Naive thymus-derived CD8-positive, alpha-beta T cell (primary cell): ENCODE measurements at places on chromosomes 1 and 21.
A peak's percentile ranks its signal among the peaks of the same experiment; 100 is the strongest.

DNA sequence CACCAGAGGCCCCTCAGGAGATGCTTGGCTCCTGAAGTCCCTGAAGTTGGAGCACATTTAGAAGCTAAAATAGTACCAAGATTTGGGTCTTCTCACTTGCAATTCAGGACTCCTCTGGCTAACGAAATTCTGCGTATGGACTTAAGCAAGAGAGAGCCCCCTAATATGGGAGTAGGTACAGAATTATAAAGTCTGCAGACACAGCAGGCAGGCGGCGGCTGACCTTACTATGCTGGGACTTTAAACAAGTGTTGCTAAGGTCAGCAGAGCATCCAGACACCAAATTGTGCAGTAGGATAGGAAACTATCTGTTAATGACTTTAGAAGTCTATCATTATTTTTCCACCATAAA is 104.5 kb upstream of the PDE4B start:
- no peaks in the 10 kb centered on the region for H3K36me3 ChIP-seq
- no peak overlapping the region for H3K4me3 ChIP-seq
- no peak overlapping the region for H3K27ac ChIP-seq
- no peak for DNase-seq
- peaks cover 37% of the 10 kb centered on the region for H3K27me3 ChIP-seq
- peaks cover 8% of the 10 kb centered on the region for H3K4me1 ChIP-seq

GRCh38 chr21:17391811-17392340 is 121.0 kb upstream of the CXADR start:
- peaks cover 5% of the 10 kb centered on the region for H3K27me3 ChIP-seq
- H3K4me1 ChIP-seq = no peaks in the 10 kb centered on the region
- H3K27ac ChIP-seq = no peak overlapping the region
- DNase-seq = no peak

DNA sequence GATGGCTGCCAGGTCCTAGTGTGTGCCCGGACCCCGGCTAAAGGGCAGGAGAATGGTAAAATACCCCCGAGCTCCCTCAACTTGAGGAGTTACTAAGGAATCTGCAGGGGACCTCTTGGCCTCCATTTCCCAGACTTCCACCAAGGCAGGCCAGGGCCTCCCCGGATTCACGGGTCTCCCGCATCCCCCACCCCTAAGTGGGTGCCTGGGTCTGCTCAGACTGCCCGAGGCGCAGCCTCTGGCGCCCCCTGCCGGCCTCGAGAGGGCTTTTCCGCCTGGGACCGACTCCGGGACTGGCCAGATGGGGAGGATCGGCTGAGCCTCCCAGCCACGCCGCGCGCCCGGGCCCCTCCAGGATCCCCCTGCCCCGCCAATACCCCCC is 1.7 kb downstream of the PLEKHG5 start:
- no peaks in the 10 kb centered on the region for H3K36me3 ChIP-seq
- H3K27ac ChIP-seq = no peak overlapping the region
- H3K4me3 ChIP-seq = peak overlapping the region; percentile 86
- peaks cover 34% of the 10 kb centered on the region for H3K4me1 ChIP-seq
- peak; percentile 76 for DNase-seq

GRCh38 chr1:4393191-4393590 is 261.2 kb upstream of the AJAP1 start:
- no peak for DNase-seq
- no peak overlapping the region for H3K4me3 ChIP-seq
- H3K36me3 ChIP-seq = peaks cover 16% of the 10 kb centered on the region
- H3K4me1 ChIP-seq = no peaks in the 10 kb centered on the region
- H3K27ac ChIP-seq = no peak overlapping the region

DNA sequence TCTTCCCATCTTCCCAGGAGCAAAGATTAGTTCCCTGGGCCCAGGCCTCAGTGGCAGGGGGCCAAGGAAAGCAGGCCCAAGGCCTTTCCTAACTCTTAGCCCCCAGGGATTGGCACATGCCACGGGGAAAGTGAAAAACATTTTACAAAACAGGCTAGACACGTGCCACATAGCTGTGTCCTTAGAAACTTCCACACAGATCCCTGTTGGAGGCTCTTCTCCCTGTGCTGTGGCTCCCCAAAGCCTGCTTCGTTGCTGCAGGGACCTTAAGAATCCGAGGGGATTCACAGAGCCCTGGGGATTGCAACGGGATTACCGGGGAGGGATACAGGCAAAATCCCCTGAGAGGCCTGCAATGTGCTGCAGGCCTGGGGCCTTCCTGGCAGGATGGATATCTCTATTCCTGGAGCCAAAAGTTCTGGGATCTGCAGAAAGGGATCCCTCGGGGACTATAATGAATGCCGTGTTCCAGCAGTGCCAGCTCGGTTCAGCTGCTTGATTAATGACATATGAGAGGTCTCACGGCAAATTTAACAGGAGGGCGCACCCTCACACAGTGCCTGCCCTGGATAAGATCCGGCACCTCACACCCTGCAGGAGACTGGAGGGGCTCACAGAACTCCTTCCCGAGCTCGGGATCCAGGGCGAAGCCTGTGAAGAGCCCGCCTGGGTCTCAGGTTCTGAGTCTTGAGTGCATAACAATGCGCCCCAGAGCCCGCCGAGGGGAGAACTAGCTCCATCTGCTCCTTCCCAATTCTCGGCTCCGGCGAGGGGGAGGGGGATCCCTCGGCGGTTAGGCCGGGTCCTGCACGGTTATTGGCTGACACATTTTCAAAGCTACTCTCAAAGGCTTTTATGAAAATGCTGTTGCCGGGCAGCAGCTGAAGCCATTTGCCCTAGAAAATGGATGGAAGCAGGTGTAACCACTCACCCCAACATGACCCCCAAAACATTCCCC is 15.3 kb upstream of the RGS8 start:
- H3K27me3 ChIP-seq = peaks cover 18% of the 10 kb centered on the region
- DNase-seq = no peak
- no peak overlapping the region for H3K4me3 ChIP-seq
- H3K27ac ChIP-seq = no peak overlapping the region
- no peaks in the 10 kb centered on the region for H3K4me1 ChIP-seq

- no peak overlapping the region for H3K27ac ChIP-seq
- no peak for DNase-seq
- H3K27me3 ChIP-seq = no peaks in the 10 kb centered on the region
- no peaks in the 10 kb centered on the region for H3K36me3 ChIP-seq
- H3K4me1 ChIP-seq = peaks cover 4% of the 10 kb centered on the region
These were observed 81.2 kb downstream of the ADCY10 start for GRCh38 chr1:167832693-167833092.

- no peaks in the 10 kb centered on the region for H3K36me3 ChIP-seq
- no peak overlapping the region for H3K27ac ChIP-seq
- H3K4me3 ChIP-seq = no peak overlapping the region
- H3K27me3 ChIP-seq = no peaks in the 10 kb centered on the region
- H3K4me1 ChIP-seq = peaks cover 6% of the 10 kb centered on the region
- DNase-seq = no peak
These were observed 43.3 kb downstream of the URB2 start for GRCh38 chr1:229669333-229669732.

- H3K36me3 ChIP-seq = peaks cover 26% of the 10 kb centered on the region
- H3K27me3 ChIP-seq = no peaks in the 10 kb centered on the region
- peaks cover 8% of the 10 kb centered on the region for H3K4me1 ChIP-seq
- H3K27ac ChIP-seq = no peak overlapping the region
- no peak for DNase-seq
- H3K4me3 ChIP-seq = no peak overlapping the region
These were observed 48.9 kb downstream of the HLCS start for GRCh38 chr21:36917471-36918158.

GRCh38 chr1:226510453-226510852 is 38.1 kb upstream of the STUM start:
- H3K36me3 ChIP-seq = no peaks in the 10 kb centered on the region
- DNase-seq = no peak
- no peak overlapping the region for H3K27ac ChIP-seq

- no peak overlapping the region for H3K4me3 ChIP-seq
- H3K27me3 ChIP-seq = peaks cover 16% of the 10 kb centered on the region
- H3K27ac ChIP-seq = no peak overlapping the region
- H3K36me3 ChIP-seq = no peaks in the 10 kb centered on the region
- H3K4me1 ChIP-seq = no peaks in the 10 kb centered on the region
- no peak for DNase-seq
These were observed 15.8 kb upstream of the CYB5R1 start for GRCh38 chr1:202982715-202983430.

GRCh38 chr1:151143986-151144385 is 2.4 kb downstream of the SEMA6C start:
- H3K4me3 ChIP-seq = no peak overlapping the region
- peaks cover 11% of the 10 kb centered on the region for H3K4me1 ChIP-seq
- no peaks in the 10 kb centered on the region for H3K36me3 ChIP-seq
- no peak for DNase-seq

DNA sequence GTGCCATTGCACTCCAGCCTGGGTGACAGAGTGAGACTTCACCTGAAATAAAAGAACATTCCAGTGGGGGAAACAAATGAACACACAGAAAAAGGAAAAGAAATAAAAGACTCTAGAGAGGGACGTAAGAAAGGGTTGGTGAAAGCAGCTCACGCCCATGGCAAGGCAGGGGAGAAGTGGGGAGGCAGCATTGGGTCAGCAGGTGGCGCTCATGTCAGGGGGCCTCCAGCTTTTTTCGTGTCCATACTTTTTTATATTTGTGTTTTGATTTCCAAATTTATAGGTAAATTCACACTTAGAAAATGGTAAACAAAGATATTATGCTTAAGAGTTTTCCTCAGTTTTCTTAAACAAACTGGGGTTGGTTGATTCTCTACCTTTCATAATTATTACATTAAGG is 45.5 kb downstream of the VPS13D start:
- DNase-seq = no peak
- no peaks in the 10 kb centered on the region for H3K27me3 ChIP-seq
- no peaks in the 10 kb centered on the region for H3K4me1 ChIP-seq
- no peak overlapping the region for H3K4me3 ChIP-seq
- no peak overlapping the region for H3K27ac ChIP-seq
- H3K36me3 ChIP-seq = peaks cover 88% of the 10 kb centered on the region

DNA sequence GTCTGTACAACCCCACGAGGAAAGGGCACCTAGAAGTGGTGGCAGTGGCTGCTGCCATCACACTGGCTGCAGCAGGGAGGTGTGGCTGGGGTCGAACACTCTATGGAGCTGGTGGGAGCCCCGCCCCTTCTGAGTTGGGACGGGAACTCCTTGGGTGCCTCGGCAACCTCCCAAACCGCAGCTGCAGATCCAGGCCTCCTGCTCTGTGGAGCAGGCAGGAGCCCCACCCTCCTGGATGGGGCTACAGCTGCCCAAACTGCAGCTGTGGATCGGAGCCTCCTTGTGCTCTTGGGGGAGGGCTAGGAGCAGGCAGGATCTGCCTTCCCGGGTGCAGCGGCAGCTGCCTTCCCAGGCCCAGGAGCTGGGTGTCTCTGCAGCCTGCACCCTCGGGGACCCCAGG is 38.9 kb upstream of the TARDBP start:
- no peaks in the 10 kb centered on the region for H3K27me3 ChIP-seq
- no peaks in the 10 kb centered on the region for H3K36me3 ChIP-seq
- H3K4me1 ChIP-seq = peaks cover under 1% of the 10 kb centered on the region
- no peak overlapping the region for H3K4me3 ChIP-seq
- H3K27ac ChIP-seq = no peak overlapping the region
- DNase-seq = no peak

GRCh38 chr1:205257735-205258134 is 30.0 kb downstream of the TMCC2 start:
- H3K36me3 ChIP-seq = no peaks in the 10 kb centered on the region
- H3K27ac ChIP-seq = no peak overlapping the region
- no peak overlapping the region for H3K4me3 ChIP-seq
- peaks cover 13% of the 10 kb centered on the region for H3K4me1 ChIP-seq

- peak overlapping the region; percentile 59 for H3K27ac ChIP-seq
- H3K36me3 ChIP-seq = no peaks in the 10 kb centered on the region
- no peaks in the 10 kb centered on the region for H3K27me3 ChIP-seq
- peaks cover 7% of the 10 kb centered on the region for H3K4me1 ChIP-seq
These were observed 22.5 kb upstream of the RHBDL2 start for GRCh38 chr1:38964140-38964548.

DNA sequence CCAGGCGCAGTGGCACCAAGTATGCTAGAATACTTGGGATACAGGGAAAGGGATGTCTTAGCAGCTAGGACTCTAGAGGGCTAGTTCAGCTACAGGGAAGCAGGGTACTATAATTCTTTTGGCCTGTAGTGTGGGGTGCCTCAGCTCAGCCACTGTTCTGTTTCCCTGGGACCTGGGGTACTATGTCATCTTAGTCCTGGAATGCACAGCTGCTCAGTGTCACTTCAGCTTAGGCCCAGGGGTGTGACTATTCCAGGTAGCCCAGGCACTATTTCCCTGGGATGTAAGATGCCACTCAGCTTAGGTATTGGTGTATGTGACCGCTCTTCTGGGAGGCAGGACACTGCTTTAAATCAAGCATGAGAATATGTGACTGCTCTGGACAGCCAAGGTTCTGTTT is 34.1 kb downstream of the RGSL1 start:
- H3K27ac ChIP-seq = no peak overlapping the region
- no peak overlapping the region for H3K4me3 ChIP-seq
- H3K4me1 ChIP-seq = no peaks in the 10 kb centered on the region
- no peaks in the 10 kb centered on the region for H3K36me3 ChIP-seq

DNA sequence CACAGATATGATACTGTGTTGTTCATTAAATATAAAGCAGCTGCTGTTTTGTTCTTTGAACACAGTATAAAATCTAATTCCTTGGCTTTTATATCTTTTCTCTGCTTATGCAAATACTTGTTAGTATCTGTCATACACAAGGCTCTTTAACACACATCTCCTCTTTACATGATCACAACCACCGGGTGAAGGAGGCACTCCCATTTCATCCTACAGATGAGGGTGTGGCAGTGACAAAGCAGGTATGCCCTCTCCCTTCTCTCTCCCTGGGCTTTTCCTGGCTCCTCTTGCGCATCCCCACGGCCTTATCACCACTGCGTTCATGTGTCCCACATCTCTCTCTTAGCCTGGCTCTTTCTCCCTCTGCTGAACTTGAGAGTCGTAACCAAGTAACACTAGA is 38.2 kb downstream of the JUN start:
- DNase-seq = no peak
- no peaks in the 10 kb centered on the region for H3K36me3 ChIP-seq
- no peak overlapping the region for H3K27ac ChIP-seq
- H3K4me1 ChIP-seq = no peaks in the 10 kb centered on the region
